Right lung (tissue), 10 donors: ENCODE measurements at places on chromosomes 6 and 20. TPM values are rescaled to one million over a fixed set of nuclear protein-coding genes. Genes with fewer than 3 reads are reported as not detected.

DNA sequence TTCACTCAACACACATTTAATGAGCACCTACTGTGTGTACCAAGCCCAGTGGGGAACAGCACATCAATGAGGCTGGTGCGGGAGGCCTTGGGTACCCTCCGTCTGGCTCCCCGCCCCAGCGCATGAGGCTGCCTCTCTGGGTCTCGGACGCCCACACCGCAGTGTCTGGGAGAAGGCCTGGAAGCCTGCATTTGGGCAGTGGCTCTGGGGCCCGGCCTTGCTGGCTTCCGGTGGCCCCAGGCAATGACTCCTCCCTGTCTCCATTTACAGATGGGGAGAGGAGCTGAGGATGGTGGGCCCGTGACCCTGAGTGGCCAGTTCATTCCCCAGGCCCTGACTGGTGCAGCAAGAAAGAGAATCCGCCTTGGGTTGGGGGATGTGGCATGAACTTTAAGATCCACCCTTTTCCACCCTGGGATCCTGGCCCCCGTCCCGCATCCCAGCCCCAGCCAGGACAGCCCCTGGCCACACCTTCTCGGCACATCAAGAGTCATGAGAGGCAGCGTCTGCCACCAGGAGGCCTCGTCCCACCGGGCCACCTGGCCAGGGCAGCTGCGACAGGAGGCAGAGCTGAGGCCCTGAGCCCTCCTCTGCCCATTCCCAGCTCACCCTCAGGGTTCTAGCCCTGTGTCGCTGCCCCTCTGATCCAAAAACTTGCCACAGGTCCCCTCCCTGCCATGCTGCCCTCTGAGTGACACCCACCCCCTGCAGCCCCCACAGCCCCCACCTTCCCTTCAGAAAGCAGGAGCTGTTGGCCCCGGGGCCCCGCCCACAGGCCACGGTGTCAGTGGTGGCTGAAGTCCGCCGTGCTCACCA lies 17.5 kb upstream of the MRGBP start:
- DNase-seq, result no peak

SALL4 gene
- polyA plus RNA-seq, result 18.5 TPM

- DNase-seq, result no peak
These were observed 149.6 kb downstream of the LINC00237 start for GRCh38 chr20:20956513-20956931.

GRCh38 chr6:16684195-16684689 lies 77.0 kb downstream of the ATXN1 start:
- DNase-seq, result no peak

GRCh38 chr6:130643361-130643760 lies 183.8 kb upstream of the SMLR1 start:
- DNase-seq, result no peak

DNA sequence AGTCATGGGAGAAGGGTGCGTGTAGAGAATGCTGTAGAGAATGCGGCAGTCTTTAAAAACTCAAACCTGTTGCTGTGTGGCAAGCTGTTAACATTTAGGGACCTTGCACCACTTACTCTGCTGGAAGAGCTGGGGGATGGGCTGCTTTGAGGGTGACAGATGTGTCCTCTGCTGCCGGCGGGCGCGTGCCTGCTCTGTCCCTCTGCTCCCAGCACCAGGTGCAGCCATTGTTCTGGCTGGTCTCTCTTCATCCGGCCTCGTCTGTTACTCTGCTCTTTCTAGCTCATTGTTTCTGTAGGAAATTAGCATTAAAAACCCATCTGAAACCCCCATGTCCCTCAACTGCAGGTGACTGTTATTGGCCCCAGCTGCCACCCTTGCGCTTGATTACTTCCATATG lies 78.5 kb downstream of the CBFA2T2 start:
- no peak for DNase-seq

- DNase-seq, result no peak
These were observed 148.7 kb upstream of the NEDD9 start for GRCh38 chr6:11380969-11381744.

PRND gene
- 15.4 TPM for polyA plus RNA-seq

- DNase-seq, result no peak
These were observed 9.0 kb downstream of the SFT2D1 start for GRCh38 chr6:166333172-166333995.
